ENCODE measurements at places on chromosomes 16 and 17.

DNA sequence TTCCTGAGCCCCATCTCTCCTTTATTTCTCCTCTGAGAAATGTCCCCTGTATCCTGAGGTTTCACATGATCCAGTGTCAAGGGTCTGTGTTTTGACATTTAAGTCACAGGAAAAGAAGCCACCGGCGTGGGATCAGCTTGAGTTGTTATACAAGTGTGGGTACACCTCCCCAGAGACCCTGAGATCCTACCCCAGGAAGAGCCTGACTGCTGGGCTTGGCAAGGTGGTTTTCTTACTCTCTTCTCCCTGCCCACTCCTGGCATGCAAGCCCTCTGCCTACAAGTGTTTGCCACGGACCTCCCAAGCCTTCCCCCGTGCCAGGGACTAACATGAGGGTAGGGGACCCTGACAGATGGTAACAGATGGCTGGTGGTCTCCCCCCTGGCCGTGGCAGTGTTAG lies 2.8 kb upstream of the ARHGAP27 start:
- DNase-seq = no peak

GRCh38 chr16:17387256-17387655 lies 83.5 kb downstream of the XYLT1 start:
- no peak for DNase-seq

DNA sequence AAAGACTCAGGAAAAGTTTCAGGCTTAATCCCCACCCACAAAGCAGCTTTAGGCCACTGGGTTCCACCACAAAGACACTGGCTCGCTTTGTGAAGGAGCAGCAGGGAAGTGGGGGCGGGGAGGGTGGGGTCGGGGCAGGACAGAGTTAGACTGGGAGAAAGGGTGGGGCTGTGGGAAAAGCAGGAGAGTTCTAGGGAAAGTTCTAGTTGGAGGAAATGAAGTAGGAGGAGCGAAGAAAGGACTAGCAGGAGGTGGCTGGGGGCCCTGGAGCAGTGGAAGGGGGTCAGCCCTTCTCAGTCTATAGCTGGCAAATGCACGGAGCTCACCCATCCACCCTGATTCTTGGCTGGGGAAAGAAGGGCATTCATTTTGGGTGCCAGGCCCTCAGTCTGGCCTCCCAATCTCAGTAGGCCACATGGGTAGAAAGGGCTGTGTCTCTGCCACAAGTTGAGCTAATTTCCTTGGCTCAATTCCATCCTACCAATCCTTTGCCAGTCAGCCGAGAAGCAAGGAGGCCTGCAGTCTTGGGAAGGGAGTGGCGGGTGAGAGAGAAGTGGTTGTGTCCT lies 4.6 kb downstream of the INPP5K start:
- DNase-seq = no peak

GRCh38 chr17:28381141-28381825 lies 9.8 kb downstream of the SARM1 start:
- DNase-seq = peak; percentile 79

GRCh38 chr17:76953066-76953465 lies 84.9 kb downstream of the MGAT5B start:
- DNase-seq = no peak

DNA sequence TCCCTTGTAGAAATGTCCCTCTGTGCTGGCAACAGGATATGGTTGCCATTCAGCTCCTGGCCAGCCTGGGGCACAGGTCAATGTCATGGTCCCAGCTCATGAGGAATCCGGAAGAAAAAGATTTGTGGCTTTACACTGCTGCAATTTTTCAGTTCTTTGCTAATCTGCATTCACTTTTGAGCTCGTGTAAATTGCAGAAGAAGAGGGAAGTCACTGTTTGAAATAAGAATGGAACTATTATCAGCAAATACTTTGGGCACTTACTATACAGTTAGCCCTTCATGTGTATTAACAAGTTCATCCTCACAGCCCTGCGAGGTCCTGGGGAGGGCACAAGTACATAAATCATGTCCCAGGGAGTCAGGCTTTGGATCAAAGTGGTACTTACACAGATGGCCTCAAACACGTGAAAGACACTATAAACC lies 14.2 kb downstream of the SLC47A2 start:
- DNase-seq = no peak

GRCh38 chr16:1537763-1538289 lies 4.4 kb downstream of the TMEM204 start:
- DNase-seq = no peak

GRCh38 chr16:82638095-82638798 lies 11.5 kb downstream of the CDH13 start:
- no peak for DNase-seq

DNA sequence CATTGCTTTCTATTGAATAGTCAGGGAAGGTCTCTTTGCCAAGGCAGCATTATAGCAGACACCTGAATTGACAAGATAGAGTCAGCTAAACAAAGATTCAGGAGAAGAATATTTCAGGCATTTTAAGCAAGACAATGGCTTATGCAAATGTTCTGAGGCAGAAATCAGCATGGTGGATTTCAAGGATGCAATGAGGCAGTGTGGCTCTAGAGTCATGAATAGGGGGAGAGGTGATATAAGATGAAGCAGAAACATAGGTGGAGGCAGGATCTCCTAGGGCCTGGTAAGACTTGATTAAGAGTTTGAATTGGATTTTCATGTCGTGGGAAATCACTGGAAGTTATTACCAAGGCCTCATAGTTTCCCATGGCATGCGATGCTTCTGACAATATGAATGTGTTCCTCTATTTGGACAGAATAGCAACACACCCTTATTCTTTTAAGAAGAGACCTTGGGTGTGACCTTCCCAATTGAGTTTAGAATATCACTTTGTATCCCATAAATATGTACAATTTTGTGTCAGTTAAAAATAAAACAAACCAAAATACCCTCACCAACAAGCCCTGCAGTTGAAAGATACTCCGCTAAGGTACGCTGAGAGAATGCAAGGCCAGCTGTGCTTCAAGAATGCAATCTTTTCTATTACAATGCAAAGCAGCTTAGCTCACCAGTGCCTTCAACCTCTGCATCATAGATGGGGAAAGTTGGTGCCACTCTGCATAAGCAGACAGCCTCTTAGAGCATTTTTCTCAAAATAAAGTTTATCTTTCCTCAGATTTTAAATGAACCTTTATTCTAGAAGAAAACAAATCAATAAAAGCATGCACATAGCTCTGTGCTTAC lies 139.6 kb upstream of the SALL1 start:
- no peak for DNase-seq

DNA sequence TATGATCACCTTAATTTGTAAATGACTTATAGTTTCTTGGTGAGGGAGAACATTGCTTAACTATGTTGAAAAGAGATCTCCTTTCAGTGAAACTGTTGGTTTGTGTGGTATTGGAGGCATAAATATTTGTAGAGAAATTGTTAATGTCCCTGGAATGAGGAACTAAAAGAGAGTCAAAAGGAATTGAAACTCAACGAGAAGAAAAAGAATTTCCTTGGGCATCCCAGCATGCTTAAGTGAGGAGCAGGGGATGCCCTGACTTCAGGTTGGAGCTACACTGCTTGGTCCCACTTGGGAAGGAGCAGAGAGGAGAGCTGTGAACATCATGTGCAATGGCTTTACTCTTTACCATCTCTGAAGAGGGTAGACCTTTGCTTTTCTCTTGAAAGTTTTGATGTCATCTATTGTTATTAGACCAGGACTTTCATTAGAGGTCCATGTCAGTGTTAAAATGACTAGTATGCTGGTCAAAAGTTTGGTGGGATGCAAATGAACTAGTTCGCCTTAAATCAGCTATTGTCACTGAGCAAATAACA lies 21.7 kb downstream of the KRT23 start:
- DNase-seq = no peak

DNA sequence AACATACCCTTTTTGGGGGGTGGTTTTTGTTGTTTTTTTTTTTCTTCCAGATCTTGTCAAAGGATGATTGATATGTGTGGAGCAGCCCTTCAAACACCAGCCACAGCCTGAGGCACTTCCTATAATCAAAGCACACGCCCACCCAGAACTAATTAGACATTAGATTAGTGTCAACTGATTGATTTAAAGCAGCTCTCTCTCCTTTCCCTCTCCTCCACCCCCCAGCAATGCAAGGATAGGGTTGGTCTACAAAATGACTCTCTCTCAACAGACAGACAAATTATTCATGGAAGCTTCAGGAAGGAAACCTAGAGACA lies 250.3 kb upstream of the SOX9 start:
- no peak for DNase-seq

DNA sequence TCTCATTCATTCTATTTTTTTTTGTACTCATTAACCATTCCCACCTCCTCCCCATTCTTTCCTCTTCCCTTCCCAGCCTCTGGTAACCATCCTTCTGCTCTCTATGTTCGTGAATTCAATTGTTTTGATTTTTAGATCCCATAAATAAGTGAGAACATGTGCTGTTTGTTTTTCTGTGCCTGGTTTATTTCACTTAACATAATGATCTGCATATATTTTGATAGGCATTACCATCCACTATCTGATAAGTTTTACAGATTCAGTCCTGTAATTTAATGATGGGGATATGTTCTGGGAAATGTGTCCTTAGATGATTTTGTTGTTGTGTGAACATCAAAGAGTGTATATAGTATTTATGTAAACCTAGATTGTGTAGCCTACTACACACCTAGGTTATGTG lies 77.5 kb upstream of the CPHXL start:
- DNase-seq = no peak

- no peak for DNase-seq
Measured at GRCh38 chr17:62091804-62092203, 26.7 kb upstream of the MED13 start.

DNA sequence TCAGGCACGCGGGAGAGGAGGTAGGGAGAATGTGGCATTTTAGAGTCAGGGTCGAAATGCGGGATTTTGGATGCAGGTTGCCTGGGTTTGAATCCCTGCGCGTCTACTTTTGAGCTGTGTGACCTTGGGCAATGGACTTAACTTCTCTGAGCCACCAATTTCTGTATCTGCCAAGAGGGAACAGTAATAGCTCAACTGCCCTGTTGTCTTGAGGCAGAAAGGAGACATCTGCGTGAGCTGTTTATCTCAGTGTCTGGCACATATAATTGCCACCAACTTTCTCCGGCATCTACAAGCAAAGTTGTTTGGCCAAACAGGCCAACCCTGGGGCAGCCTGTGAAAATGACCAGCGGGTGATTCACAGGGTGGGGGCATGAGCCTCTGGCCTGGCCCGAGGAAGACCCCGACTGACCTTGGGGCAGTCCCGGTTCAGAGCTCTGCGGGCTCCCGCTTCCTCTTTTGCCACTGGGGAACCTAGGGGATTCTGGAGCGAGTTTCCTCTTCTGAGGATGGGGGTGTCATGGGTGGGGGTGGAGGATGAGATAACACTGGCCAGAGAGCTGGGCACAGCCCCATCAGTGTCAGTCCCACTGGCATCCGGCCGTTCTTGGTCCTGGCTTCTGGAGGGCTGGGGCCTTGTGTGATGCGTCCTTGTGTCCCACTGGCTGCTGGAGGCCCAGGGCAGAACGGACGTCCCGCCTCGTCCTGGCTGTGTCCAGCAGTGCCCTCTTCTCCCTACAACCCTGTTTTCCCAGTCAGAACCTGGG lies 1.3 kb downstream of the SNN start:
- DNase-seq = no peak

GRCh38 chr17:56637254-56637653 lies 43.8 kb downstream of the NOG start:
- DNase-seq = no peak

DNA sequence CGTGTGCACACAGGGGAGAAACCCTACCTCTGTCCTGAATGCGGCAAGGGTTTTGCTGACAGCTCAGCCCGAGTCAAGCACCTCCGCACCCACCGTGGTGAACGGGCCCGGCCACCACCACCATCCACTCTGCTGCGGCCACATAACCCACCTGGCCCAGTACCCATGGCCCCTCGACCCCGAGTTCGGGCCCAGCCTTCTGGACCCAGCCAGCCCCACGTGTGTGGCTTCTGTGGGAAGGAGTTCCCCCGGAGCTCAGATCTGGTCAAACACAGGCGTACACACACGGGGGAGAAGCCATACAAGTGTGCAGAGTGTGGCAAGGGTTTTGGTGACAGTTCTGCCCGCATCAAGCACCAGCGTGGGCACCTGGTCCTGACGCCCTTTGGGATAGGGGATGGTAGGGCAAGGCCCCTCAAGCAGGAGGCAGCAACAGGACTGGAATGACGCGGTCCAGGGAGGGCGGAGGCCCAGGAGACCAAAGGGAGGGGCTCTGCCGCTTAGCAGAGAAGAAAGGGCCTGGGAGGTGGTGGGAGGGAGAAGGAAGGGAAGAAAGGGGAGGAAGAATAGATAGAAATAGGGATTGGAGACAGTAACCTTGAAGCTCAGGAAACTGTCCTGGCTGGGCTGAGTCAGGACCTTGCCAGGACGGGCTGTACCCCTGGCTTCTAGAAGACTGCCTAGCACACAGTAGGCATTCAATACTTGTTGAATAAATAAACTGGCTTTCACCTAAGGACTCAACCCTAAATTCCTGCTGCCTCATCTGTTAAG lies 3.6 kb downstream of the ZNF48 start:
- DNase-seq = no peak

GRCh38 chr17:5000237-5000639 lies 2.5 kb downstream of the KIF1C start:
- no peak for DNase-seq

DNA sequence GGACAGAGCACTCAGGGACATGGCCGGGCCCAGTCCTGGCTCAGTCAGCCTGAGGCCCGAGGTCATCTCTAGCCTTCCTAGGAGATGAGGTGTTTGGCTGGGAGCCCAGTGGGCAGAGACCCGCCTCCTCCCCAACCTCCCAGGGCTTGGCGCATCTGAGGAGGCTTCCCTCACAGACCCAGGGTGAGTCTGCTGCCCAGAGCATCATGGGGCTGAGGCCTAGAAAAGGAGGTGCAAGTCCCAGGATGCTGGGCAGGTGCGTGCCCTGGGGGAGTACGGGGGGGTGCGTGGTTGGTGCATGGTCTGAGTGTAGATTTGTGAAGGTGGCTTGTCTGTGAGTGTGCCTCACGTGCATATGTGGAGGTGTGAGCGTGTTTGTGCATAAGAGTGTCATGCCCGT lies 4.7 kb downstream of the PDE6G start:
- DNase-seq = peak; percentile 72

DNA sequence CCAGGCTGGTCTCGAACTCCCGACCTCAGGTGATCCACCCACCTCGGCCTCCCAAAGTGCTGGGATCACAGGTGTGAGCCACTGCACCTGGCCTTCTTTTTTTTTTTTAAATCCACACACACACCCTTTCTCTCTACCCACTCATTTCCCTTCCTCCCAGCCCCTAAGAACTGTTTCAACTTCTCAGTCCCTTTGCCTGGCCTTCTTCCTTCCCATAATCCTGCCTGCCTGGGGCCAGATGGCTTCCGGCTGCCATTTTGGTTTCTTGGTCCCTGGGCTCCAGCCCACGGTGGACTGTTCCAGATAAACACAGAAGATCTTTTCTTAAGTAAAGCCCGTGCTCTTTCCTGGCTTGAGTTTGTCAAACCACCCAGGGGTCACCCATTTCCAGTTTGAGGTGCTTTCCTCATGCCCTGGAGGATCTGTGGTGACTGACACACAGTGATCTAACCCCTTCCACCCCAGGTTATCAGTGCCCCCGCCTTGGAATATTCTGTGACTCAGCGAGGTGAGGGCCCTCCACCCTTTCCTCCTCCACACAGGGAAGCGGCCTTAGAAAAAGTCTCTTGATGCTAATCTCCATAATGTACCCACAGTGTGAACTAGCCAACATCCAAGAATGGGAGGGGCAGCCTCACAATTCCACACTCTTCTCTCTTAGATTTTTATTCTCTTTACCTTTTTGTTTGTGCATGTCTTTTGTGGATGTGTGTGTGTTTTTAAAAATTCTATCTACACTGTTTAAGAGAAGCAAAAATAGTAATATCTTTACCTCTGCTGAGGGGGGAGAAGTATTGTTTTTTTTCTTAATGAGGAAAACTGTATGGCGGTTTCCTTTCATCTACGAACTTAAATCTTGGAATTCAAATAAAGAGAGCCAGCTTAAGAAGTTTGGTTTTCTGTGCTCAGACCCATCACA lies 60.0 kb downstream of the CRISPLD2 start:
- DNase-seq = no peak
